WERI-Rb-1 (cell line): ENCODE measurements at places on chromosomes 5 and 9.

GRCh38 chr9:131688377-131688776 is 51.5 kb downstream of the RAPGEF1 start:
- no peak for DNase-seq

DNA sequence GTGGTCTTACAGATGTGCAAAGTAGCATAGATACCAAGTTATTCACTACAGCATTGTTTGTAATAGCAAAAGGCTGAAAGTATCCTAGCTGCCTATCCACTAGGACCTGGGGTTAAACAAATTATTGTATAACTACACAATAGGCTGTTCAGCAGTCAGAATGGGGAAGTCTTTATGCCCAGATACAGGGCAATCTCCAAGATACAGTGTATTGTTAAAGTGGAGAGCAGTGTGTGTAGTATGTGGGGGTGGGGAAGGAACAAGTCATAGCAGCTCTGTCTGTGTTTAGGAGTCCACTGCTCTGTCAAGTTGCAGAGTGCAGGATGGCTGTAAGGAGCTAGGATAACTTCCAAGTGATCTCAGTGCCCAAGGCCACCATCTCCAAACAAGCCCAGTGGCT is 5.5 kb downstream of the PCYOX1L start:
- DNase-seq, result no peak

- no peak for DNase-seq
Observed at GRCh38 chr5:139647506-139648204, 494 bp upstream of the CXXC5 start.

- no peak for DNase-seq
Observed at GRCh38 chr9:112618385-112619009, 99.4 kb downstream of the INIP start.

DNA sequence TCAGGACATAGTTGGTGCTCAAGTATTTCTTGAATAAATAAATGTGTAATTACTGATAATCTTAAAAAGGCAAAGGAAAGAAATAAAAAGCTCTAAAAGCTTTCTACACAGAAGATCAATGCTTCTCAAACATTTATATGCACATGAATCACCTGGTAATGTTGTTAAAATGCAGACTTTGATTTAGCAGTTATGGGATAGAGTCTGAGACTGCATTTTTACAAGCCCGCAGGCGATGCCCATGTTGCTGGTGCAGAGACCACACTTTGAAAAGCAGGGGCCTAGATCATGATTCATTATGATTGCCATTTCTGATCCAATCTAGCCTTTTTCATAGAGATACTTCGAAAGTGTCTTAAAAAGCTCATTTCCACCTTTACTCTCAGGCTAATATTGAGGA is 3.5 kb upstream of the CCDC152 start:
- DNase-seq, result no peak

- DNase-seq, result peak; percentile 70
Observed at GRCh38 chr9:72315510-72316311, 49.3 kb downstream of the ZFAND5 start.

DNA sequence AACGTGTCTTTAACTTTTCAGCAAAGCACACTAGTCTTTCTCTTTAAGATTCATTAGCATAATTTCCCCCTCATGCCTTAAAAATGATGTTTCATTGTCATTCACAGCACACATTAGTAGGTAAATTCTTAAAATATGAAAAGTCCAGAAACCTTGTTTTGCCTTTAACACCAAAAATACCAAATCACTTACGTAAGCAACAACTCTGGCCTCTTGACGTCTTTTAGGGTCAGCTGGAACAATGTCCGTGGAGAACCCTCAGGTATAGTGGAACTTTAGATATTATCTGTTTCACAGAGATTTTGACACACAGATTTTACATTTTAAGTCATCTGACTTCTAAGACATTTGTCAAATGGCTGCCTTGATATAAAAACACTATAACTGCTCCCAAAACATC is 30.9 kb downstream of the LNPEP start:
- DNase-seq, result no peak

DNA sequence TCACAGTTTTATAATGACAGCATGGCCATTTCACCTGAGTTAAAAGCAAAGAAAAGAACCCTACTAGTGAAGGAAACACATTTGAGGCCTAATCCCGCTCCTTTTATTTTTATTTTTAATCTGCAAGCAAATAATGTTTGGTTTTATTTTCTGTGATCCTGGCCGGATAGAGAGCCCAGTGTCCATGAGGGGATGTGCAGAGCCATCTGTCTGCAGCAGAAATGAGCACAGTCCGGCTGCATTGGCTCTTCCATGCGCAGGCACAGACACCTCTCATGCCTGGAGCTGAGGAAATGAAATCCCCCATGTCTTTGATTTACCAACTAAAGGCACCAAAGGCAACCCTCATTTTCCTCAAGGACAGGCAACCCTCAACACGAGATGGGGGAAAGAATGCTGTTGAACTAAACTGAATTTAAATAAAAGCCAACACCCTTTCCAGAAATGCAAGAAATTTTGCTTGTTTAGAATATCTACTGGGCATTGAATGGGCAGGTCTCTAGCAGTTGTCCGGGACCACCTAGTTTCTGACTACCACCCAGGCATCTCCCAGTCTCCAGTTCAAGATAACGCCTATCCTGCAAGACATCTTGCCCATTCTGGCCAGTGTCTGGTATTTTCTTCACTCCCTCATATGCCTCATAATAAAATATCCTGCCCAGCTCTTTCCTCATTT is 47.9 kb upstream of the SEMA6A start:
- DNase-seq, result no peak

DNA sequence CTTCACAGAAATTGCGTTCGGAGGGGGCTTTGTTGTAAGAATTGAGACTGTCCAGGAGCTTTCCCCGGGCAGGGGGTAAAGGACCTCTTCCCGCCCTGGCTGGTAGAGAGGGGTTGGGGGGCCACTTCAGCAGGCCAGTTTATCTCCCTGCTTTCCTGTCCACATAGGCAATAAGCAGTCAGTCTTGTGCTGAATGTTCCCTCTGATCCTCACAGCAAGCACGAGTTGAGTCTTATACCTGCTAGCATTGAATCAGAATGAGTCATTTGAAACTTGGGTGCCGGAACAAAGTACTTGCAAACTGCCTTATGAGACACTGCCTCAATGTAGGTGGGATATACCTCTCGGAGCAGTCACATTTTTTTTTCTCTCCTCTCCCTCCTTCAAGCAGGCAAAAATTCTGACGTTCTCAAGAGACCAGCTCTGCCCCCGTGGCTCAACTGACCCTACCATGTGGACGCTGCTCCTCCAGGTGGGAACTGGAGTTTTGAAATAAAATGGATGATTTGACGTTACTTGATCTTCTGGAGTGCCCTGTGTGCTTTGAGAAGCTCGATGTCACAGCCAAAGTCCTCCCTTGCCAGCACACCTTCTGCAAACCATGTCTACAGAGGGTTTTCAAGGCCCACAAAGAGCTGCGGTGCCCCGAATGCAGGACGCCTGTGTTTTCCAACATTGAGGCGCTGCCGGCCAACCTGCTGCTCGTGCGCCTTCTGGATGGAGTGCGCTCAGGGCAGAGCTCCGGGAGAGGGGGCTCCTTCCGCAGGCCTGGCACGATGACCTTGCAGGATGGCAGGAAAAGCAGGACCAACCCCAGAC is 1.3 kb downstream of the SH3RF2 start:
- no peak for DNase-seq

- DNase-seq, result no peak
Observed at GRCh38 chr5:128257076-128257475, 173.5 kb downstream of the SLC12A2 start.

DNA sequence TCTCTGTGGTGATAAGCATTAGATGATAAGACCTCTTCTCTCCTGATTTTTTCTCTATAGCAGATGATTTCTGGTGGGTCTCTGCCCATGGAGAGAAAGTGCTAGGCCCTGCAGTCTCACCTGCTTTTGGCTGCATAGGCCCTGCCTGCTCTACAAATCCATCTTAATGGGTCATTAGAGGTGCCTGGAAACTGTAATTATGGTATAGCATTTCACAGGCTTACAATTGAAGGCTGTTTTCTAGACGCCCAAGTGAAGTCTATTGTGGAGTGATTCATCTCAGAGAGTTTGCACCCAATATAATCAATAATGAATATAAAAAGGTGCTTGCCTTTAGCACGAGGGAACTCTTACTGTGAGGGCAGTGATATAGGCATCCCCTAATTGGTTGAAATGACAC is 33.8 kb downstream of the NEUROG1 start:
- DNase-seq, result peak; percentile 43

- no peak for DNase-seq
Observed at GRCh38 chr5:132674671-132675506, 1.1 kb downstream of the IL4 start.

GRCh38 chr5:119019501-119019900 is 31.2 kb upstream of the DTWD2 start:
- DNase-seq, result no peak

- no peak for DNase-seq
Observed at GRCh38 chr5:100598446-100598845, 63.3 kb downstream of the FAM174A start.

GRCh38 chr5:63055421-63055820 is 476.8 kb downstream of the LRRC70 start:
- DNase-seq, result no peak

GRCh38 chr5:39829441-39829840 is 404.7 kb upstream of the DAB2 start:
- no peak for DNase-seq

DNA sequence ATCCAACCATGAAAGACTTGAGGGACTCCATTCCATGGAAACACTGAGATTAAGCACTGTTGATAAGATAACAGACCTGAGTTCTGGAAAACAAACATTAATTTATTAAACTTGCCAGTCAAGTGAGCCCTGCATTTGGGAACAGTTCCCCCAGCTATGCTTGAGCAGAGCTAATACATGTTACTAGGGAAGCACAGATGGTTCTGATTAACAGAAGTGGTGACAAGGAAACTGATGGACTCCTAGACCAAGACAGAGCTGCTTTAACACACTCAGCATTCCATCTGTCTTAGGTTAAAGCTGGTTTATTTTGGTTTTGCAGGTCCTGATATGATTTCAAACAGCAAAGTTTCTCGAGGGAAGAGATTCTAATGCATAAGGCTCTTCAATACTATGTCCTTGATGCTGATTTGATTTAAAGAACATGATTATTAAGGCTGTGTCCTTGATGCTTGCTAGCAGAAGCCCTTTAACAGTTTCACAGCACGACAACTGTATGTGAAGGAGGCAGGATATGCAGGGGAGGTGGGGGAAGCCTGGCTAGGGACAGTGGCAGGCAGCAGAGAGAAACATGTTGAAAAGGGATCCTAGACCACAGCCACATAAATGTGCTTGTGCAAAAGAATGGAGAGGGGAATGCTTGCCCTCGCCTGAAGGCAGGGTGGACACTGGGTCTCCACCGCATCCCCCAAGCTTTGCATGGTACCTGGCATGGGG is 66.2 kb downstream of the ACTBL2 start:
- peak; percentile 24 for DNase-seq

DNA sequence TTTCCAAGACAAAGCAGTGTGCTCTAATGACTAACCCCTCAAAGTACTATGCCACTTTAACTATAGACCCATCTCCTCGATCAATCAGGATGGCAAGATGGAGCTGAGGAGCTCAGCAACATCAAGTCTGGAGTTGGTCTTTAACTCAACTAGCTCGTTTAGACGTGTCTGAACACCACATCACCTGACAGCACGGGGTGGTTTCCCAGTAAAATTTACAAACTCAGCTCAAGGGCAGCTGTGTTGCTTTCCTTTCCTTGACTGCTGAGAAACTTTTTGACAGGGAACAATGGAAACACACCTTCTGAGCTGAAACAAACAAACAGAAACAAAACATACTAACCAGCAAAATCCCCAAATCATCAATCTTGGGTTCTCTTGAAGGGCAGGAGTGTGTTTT is 202.5 kb downstream of the NTRK2 start:
- DNase-seq, result no peak

- DNase-seq, result no peak
Observed at GRCh38 chr5:134517553-134517952, 7.9 kb upstream of the JADE2 start.

DNA sequence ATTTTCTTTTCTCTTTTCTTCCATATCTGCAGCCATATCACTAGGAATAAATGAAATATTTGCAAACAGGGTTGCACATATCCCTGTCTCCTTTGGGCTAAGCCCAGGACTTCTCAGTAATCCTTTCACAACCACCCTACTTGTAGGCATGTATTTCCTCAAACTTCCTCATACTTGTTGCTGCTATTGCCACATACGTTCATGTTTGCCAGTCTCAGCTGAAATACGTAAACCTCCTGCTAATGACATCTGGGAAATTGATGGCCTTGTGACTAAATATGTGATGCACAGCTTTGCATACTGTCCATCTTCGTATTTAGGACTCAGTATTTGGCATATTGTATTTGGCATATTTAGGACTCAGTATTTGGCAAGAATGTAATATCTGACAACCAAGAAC is 224.6 kb downstream of the PLK2 start:
- DNase-seq, result no peak

DNA sequence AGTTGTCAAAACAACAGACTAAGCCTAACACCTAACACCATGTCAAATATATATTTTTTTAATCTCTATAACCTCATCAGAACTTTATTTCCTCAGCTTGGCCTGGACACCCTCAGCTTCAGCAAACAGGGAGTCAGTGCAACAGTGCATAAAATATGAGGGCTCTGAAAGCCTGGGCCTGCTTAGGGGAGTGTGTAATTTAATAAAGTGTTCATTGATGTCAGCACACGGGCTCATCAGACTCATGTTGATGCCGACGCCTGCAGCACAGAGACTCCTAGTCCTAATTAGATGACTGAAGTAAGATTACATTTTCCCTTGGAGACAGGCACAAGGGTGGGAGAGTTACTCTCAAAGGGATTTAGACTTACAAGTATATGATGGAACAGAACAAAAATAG is 37.8 kb downstream of the CDH10 start:
- peak; percentile 42 for DNase-seq

- DNase-seq, result no peak
Observed at GRCh38 chr5:97694091-97694490, 511.0 kb upstream of the RIOK2 start.

GRCh38 chr5:142842994-142843905 is 73.1 kb downstream of the ARHGAP26 start:
- no peak for DNase-seq

DNA sequence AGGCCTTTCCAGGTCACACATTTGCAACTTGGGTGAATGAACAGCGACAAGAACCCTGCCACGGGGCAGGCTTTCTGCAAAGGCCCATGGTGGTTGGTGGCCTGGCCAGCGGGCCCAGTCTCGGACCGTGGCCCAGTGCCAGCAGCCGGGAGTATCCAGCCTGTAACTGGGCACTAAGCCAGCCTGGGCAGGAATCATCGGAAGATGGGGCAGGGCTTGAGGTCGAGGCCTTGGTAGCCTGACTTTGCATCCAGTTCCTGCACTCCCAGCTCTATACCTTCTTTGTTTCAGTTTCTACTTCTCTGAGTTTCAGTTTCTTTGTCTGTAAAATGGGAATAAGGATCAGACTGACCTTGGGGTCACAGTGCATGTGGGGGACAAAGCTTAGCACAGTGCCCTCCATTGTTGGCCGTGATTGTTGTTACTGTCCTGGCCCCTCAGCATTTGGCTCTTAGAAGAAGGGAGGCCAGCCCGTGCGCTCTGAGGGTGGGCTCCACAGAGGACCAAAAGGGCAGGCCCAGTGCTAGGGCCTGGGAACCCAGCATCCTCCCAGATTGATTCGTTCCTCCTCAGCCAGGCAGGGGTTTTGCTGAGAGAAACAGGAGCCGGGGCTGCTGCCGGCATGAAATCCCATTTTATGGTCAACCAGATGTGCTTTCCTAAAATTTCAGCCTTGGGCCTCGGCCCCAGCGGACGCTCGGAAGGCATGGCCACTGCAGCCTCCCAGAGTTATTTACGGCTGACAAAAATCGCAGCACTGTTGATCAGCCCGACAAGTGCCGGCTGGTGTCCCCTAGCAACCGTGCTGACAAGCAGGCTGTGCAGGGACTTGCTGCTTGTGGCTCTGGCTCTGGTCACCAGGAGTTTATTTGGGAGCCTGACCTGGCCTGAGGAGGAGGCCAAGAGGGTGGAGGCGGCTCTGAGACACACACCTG is 43.6 kb downstream of the JADE2 start:
- DNase-seq, result no peak
